Activated CD8-positive, alpha-beta memory T cell treated with anti-CD3 and anti-CD28 coated beads for 1 hour (primary cell): ENCODE measurements at places on chromosomes 12 and 14.
A peak's percentile ranks its signal among the peaks of the same experiment; 100 is the strongest.

GRCh38 chr12:3745152-3745551, 7.8 kb downstream of the CRACR2A start:
- no peak for DNase-seq

DNA sequence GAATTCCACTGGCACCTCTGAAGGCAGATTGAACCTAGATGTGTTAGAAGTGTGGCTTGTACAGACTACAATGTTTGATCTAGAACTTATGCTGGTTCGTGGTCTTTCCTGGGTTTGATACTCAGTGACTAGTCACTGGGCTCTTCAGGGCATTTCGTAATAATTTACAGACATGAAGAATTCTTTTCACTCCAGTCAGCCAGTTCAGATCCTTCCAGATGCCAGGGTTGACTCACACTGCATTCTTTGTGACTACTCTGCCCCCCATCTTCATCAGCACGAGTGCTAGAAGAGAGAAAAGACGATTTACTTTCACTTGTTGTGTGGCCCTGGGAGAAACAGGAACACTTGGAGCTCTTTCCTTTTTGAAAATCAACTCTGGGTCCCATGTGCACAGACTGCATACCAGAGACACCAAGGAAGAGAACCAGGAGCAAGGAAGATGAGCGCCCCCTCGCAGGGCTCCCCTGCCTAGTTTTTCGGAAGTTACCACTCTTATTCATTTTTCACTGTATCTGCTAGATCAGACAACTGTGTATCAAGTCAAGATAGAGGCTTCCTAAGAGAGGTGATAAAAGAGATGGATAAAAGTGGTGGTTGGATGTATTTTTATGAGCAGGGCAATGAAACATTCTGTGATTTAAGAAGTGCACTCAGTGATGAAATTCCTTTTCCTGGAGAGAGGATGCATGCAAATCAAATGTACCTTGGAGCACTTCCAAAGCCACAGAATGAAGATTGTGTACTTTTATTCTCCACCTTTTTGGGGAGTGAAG, 33.5 kb upstream of the EVL start:
- no peak for DNase-seq

DNA sequence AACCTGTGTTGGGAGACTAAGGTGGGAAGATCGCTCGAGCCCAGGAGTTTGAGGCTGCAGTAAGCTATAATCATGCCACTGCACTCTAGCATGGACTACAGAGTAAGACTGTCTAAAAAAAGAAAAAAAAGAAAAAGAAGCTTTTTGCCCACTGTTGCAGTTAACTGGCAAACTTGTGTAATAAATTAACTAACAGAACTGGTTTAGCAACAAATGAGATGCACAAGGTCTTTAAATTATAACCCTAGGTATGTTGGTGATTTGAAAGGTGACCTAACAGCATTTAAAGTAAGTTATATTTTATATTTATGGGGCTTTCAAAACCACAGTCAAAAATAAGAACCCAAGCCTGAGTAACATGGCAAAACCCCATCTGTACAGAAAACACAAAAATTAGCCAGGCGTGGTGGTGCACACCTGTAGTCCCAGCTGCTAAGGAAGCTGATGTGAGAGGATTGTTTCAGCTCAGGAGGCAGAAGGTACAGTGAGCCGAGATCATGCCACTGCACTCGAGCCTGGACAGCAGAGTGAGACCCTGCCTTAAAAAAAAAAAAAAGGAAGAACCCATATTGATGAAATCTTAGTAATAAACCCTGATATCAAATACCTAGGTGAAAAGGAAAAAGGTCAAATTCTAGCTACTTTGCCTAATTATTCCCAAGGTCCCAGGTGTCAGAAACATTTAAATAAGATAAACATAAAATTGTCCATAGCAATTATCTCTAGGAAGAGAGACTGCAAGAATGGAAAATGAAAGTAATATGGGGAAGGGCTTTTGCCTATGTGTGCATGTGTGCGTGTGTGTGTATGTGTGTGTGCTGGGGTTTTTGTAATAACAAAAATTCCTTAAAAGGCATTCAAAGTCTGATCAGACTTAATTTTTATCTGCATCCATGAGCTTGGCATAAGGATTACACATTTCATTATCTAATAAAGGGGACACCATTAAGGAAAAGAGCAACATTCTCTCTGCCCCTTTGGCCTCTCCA, 15.4 kb downstream of the SYNE2 start:
- DNase-seq, result no peak

GRCh38 chr14:104023325-104024055, 62.0 kb upstream of the ASPG start:
- no peak for DNase-seq

DNA sequence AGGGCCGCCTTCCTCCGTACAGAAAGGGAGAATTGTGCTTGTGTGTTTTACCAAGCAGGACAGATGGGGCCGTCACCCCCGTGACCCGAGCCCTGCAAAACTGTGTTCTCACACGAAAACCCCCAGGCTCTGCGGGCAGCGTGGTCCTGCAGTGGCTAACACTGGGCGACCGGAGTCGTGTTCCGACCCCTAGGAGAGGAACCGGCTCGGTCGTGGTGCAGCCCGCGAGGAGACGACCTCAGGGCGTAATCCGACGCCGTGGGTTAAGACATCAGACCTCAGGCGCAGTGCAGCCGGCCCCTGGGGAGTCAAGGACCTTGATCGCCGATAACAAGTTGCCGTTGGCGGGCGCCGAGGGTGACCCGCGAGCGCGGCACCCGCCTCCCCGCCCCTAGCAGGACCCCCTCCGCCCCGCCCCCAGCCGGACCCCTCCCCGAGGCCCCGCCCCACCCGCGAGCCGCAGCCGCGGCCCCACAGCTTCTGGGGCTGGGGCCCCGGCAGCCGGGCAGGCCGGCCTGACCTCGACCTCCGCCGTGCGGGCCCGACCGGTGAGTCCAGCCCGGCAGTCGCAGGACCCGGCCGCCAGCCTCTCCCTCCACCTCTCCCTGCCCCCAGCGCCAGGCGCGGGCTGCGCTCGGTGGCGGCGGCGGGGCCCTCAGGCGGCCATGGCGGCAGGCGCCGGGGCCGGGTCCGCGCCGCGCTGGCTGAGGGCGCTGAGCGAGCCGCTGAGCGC, at the start of gene CHPT1:
TSS of gene CHPT1 (plus strand) at position 444 of the 733 bp plus-strand sequence. CDS start at position 666, 222 bp downstream.
- DNase-seq, result peak; percentile 45

DNA sequence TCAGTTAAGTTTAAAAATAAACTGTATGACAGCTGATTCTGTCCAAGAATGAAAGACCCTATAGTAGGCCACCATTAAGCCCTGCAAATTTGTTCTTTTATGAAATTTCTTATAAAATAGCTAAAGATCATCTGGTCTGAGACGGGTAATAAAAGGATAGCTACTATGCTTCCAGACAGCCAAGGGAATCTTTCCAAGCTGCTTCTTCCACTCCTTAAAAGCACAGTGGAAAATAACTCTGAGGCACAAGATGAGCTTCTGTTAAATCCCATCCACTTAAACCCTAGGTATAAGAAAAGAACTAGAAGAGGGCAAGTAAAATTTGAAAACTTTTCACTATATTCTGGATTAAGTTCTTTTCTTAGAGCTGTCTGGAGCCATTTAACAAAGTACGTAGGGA, 194.3 kb downstream of the CAPZA3 start:
- no peak for DNase-seq

GRCh38 chr12:57807285-57807684, 11.2 kb downstream of the AVIL start:
- DNase-seq, result no peak

- no peak for DNase-seq
Measured at GRCh38 chr12:95286713-95287112, 69.1 kb downstream of the VEZT start.

DNA sequence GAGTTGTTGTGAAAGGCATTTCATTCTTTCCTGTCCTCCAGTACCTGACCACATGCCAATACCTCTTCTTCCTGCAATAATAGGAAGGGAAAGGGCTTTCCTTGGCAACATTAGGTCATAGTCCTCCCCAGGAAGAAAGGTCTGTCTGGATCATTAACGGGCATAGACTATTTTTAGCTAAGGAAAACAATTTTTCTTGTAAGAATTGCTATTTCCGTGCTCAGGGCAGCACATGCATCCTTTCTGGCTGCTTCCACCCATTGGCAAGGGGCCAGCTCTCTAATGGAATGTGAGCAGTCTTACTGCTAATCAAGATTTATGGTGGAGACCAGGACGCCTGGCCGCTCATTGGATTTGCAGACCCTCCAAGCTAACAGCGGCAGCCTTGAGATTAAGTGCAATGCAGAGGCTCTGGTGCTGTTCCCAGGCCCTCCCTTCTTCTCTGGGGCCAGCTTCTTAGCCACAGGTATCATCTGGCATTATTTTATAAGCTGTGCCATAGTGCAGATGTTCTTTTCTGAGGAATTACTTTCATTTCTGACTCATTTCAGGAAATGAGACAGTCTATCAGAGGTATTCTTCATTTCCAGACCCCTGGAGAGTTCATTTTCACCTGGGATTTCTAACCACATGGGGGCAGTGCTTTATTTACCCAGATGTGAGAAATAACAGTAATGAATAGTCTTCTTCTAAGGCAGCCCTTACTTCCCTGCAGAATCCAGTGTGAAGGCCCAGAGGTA, 52.9 kb downstream of the ANO6 start:
- DNase-seq, result no peak

DNA sequence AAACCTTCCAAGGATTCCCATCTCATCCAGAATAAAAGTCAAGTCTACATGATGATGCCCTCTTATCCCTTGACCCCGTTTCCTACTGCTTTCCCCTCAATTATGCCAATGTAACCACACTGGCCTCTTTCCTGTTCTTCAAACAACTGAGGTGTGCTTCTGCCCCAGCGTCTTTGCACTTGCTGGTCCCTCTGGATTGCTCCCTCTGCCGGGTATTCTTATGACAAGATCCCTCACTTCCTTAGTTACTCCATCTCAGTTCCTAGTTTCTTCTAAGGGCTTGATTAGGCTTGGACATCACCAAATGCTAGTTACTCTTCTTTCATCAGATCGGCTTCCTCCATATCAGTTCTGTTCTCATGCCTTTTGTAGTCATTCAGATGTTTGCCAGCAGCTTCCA, 32.7 kb upstream of the PELI2 start:
- no peak for DNase-seq

- DNase-seq, result no peak
Measured at GRCh38 chr12:89160716-89161123, 191.6 kb downstream of the DUSP6 start.

- DNase-seq, result no peak
Measured at GRCh38 chr12:111201036-111201435, 167.9 kb downstream of the PHETA1 start.

GRCh38 chr12:100733817-100734593, 60.6 kb upstream of the ANO4 start:
- no peak for DNase-seq

- no peak for DNase-seq
Measured at GRCh38 chr14:53613404-53614253, 343.0 kb downstream of the BMP4 start.

DNA sequence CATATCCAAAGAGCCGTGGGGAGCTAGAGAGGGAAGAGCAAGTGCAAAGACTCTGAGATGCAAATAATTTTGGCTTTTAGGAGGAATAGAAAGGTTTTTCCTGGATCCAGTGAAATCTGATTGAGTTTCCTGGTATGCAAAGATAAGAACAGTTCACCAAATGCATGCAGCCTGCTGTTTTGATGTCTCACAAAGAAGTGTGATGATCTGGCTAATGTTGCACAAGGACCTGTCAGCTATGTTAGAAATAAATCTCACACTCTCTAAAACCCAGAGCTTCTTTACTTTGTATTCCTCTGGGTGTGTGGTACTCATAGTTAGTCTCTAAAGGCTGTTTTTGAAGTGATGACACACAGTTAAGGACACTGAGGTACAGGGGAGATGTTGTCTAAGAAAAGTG, 321.4 kb downstream of the AACS start:
- DNase-seq, result no peak

DNA sequence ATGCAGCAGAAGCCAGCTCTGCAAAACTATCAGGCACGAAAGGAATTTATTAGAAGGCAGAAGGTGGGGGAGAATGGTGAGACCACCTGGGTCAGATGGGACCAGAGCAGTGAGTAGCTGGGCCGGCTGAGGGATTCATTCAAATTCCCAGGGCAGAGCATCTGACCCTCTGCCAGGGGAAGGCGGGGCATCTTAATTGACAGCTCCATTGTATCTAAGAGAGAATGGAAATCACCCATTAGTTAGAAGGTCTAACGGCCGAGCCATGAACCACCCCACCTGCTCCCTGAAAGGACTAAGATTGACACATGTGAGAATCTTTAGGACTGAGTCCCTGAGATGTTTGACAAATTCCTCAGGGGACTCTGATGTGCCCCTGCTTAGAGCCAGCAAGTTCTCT, 83.7 kb downstream of the PHETA1 start:
- DNase-seq, result no peak

DNA sequence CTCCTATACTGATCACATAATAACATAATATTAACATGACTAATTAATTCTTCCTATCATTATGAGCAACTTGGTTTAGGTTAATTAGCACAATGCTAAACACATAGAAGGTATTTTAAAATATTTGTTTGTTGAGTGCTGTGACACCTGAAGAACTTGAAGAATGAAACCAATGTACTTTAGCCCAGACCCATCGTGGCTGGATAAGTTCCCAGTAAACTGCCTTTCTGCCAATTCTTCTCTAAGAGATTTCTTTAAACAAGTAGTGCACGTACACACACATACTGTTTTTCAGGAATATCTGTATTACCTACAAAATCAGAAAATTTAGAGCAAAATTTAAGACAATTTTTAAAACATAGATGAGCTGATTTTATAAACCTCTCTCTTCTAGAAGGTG, 207.4 kb upstream of the SSTR1 start:
- no peak for DNase-seq

DNA sequence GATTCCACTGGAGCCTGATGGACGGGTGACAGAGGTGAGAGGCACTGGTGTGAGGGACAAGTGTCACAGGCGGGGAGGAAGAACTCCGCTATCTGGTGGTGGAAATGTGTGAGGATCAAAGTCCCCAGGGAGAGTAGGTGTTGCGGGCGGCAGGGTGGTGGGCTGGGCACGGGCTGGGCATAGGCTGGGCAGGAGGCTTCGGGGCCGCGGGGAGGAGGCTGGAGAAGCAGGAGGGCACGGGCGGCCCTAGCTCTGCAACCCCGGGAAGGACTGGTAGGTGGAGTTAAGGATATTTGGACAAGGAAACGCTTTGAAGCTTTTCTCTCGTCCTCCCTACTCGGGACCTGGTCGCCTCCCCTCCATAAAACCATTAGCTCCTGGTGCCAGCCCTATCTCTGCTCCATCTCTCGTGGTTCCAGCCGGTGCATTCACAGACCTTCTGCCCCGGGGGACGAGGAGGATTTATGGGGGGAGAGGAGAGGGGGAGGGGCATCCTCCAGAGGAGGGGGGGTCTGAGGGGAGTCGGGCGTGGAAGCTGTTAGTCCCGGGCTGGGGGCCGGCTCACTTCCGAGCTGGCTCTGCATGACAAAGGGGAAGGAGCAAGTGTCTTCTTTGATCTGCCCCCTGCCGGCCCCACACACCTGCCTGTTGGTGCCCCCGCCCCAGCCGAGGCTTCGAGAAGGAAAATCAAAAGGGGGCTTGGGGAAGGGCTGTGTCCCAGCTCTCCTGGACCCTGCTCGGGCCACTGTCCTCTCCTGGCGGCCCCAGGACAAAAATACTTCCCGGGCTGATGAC, 504 bp downstream of the WNT5B start:
- DNase-seq, result no peak
